ENCODE measurements at places on chromosomes 11 and 22.

DNA sequence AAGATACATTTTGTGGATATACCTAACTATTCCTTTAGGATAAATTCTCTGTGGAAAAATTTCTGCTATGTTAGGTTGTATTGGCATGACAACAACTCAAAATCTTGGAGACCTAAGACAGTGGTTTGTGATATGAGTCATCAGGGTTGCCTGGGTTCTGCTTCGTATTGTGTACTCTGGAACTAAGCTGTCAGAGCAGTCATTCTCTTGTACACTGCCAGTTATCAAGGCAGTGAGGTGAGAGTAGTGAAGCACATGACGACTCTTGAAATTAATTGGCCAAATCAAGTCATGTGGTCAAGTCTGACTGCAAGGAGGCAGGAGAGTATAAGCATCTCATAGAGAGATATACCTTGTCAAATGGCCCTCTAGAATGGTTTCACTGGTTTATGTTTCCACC, 104.4 kb downstream of the FANCF start:
- no peak for DNase-seq

DNA sequence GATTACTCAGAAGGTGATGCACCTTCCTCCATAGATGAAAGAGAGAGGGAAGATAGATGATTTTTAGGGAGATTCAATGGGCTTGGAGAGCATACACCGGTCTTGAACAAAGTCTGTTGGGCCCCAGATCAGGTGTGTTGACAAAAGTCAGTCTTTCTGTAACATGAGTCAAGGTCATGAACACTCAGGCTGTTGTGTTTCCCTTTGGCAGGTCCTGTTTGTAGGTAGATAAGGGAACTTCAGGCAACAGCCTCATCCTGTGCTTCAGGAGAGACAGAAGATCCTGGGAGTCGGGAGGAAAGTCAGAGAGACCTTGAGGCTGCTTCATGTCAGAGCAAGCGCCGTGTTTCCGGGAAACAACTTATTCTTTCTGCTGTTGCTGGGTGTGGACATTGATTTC, 703.1 kb downstream of the BRD1 start:
- DNase-seq = no peak

DNA sequence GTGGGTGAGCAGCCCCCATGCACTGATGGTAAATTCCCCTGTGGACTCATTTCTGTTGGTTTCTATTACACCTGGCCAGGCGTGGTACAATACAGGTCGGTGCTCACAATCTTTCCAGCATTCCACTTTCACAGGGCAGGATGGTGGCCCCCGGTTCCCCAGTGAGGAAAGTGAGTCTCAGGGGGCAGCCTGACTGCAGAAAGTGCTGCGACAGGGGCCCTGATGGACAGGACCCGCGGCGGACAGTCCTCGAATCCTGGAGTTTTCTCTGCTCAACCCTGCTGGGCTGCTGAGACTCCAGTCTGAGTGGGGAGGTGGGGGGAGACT, 3.1 kb upstream of the PGGHG start:
- no peak for DNase-seq

DNA sequence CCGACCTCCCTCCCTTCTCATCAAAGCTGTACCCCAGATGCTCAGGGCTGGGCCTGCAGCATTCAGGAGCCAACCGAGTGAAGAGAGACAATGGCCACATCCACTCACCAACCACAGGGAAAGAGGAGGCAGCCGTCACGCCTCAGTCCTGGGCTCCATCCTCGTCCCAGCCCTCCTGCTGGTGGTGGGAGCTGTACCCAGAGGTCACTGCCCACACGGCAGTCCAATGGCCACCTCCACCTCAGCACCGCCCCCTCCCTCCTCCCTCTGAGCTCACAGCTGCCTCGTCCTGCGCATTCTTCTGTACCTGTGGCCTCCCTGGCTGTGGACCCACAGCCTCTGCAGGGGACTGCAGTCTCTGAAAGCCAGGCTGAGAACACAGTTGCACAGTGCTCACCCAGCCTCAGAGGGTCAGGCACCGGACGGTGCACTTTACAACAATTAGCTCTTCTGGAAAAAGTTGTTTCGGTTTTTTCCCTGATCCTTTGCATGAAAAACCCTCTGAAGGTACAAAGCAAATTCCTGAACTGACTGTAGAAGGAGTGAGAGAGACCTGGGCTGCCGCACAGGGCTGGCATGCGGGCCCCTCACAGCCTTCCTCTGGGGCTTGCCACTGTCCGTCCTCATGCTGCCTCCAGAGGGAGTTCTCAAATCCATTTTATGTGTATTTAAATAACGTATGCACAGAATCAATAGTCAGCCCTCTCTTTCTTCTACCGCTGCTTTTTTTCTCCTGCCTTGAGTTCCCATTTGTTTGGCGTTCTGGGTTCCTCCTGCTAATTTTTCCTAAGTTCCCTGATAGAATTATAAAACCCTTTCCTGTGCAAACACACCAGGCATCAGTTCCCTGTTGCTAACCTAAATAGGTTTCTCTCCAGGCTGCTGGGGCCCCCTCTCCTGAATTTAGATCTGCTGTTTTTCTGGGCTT, 52.7 kb downstream of the PHF21B start:
- DNase-seq = no peak

DNA sequence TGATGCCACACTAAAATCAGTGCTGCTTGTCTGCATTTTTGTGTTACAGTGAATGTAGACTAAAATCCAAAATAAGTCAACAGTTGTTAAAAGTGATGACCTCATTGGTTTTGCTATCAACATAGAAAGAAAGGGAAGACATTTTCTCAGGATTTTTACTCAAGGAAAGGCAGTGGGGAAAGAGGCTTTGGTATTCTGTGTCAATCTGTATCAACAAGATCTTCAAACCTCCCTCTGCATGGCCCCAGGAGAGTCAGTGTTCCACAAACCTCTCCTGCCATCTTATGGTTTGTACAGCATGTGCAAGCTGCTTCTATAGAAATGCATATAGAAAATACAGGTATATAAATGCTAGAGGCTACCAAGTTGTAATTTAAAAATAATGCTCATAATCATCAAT, 13.8 kb upstream of the OR51M1 start:
- DNase-seq = peak; percentile 42

DNA sequence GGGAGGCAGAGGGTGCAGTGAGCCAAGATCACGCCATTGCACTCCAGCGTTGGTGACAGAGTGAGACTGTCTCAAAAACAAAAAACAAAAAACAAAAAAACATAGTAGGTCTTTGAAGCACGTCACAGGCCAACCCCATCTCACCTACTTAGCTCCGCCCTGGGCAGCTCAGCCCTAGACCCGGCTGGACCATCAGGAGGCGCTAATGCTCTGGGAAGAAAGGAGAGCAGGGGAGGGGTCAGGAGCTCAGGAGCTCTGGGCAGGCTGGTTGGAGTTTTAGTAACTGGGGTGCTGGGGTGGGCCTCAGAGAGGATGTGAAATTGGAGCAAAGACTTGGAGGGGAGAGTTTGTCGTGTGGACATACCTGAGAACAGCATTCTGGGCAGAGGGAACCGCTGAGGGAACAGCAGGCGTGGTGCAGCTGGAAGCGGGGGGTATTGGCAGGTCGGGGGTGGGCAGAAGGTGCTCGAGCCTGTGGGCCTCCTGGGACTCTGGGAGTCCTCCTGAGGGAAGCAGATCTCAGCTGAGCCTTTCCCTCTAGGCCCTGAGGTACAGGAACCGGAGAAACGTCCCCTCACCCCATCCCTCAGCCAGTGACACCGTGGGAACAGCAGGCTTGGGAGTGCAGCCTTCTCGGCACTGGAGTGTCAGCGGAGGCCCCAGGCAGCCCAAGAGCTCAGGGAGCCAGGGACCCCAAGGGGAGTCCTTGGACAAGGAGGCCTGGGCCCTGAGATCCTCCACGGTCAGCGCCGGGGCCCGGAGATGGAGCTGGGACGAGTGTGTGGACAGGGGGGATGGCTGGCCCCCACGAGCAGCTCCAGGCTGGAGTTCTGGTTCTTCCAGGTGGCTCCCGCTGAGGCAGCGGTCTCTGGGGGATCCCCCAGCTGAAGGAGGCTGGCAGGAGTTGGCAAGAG, 2.2 kb upstream of the RPS6KA4 start:
- DNase-seq = no peak

- DNase-seq = no peak
These were observed 20.0 kb downstream of the FAM83F start for GRCh38 chr22:40014667-40015248.

DNA sequence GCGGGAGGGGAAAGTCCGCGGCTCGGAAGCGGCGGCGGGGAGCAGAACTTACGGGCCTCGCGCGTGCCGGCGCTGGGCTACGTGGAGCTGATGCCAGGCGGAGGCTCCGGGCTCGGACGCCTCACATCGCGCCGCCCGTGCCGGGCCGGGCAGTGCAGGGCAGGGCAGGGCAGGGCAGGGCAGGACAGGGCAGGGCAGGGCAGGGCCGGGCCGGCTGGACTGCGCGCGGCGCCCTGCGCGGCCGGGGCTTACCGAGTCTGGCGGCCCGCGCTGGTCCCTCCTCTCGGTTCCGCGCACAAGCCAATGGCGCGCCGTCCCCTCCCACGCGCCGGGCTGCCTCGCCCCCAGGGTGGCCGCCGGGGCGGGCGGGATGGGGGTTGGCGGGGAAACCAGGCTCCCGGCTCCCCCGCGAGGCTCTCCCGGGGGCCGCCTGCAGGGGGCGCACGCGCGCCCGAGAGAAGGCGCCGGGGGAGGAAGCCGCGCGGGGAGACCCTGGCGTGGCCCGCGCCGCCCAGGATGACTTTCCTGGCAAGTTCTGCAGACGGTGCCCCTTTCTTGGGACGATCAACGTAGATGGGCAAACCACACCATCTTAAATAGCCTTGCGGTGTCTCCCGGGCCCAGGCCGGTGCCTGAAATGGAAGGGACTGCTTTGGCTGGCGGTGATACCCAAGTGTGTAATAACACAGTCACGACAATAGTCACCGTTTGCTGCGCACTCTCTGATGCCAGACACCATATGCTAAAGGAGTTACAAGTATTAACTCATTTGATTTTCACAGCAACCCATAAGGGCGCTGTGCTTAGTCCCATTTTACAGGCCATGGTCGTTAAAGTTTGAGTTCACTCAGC, at the start of gene TP53I11:
TSS of gene TP53I11 (minus strand) at position 259 of the 852 bp plus-strand sequence. CDS start 12,548 bp downstream, outside the sequence.
- no peak for DNase-seq

- no peak for DNase-seq
These were observed 1386.2 kb downstream of the BRD1 start for GRCh38 chr22:48441553-48441850.

DNA sequence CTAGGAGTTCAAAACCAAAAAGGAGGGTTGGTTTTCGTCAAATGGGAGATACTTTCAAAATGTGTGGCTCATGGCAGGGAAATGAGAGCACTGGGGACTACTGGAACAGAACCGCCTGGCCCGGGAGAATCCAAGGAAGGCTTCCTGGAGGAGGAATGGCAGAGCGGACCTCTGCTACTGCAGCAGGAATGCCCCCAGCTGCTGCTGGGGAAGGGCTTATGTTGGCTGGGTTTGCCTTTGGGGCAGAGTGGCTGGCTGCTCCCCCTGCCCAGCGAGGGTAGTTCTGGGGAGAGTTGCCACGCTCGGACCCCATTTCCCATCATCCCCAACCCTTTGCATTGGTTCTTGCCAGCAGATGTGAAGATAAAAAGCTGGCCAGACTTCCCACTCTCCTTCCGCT, 10.6 kb upstream of the APOBEC3A start:
- DNase-seq = no peak

DNA sequence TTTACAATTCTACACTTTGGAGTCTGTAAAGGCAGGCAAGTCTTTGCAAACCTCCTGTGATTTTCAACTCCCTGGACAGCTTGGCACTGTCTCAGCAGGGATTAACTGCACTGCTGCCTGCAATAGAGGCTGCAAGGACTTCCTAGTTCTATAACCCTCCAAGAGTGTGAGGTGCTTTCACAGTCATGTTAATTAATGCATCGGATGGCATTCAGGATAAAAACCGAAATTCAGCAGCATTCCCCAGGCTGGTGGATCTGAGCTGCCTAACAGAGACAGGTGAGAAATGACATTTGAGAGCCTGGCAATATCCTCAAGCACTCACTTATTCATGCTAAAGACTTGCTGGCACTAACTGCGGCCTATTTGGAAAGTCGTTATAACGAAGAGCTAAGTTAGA, 85.0 kb downstream of the LARGE1 start:
- no peak for DNase-seq

- no peak for DNase-seq
These were observed 12.6 kb upstream of the AHNAK start for GRCh38 chr11:62559204-62559603.

DNA sequence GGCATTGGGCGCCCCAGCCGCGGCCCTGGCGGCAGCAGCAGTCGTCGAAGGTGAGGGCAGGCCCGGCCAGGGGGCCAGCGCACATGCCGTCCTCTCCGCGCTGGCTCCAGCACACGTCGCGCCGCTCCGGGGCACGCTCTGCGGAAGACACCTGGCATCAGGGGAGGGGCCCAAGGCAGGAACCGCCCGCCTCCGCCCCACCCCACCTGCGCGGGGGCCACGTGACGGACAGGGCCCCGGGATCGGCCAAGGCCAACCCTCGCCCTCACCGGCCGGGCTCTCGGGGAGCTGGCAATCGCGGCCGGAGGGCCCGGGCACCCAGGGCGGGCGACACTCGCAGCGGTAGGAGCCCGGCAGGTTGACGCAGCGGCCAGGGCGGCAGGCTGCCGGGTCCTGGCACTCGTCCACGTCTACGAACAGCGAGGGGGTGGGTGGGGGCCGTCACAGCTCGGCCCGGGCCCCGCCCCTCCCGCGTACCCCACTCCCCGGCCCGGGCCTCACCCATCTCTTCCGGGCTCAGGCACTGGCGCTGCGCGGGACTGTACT, 14.9 kb downstream of the SCYL1 start:
- DNase-seq = no peak

GRCh38 chr11:86185381-86185750, 59.2 kb upstream of the EED start:
- DNase-seq = no peak

- no peak for DNase-seq
These were observed 161.1 kb upstream of the CADM1 start for GRCh38 chr11:115665175-115665821.

GRCh38 chr11:12128301-12128751, 17.9 kb downstream of the MICAL2 start:
- no peak for DNase-seq

GRCh38 chr11:108870373-108871020, 205.6 kb downstream of the DDX10 start:
- DNase-seq = no peak

DNA sequence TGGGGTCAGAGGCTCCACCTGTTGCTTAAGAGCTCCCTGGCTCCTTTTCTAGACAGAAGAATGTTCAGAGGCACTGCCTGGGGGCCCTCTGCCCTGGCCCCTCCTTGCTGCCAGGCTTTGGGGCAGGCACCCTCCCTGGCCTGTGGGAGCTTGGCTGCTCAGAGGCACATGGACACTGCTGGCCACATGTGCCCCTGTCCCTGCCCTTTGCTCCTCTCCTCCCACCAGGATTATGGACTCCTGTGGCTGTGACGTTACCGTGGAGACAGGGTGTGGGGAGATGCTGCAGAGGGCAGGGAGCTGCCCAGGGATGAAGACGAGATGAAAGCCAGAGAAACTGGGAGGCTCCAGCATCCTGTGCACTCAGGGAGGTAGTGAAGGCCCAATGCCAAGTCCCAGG, 14.7 kb downstream of the DRD2 start:
- no peak for DNase-seq

GRCh38 chr11:121870206-121871045, 245.6 kb downstream of the BLID start:
- DNase-seq = peak; percentile 33

GRCh38 chr11:22192642-22193347, at the start of gene ANO5:
TSS of gene ANO5 (plus strand) at chr11:22193085. CDS start at chr11:22193493, 408 bp downstream.
- DNase-seq = no peak

Measured in skeletal muscle cell (primary cell).